ENCODE measurements at places on chromosomes 11 and 22.

GRCh38 chr22:41758231-41758630 is 42.2 kb upstream of the CCDC134 start:
- DNase-seq = no peak
- no peak overlapping the region for H3K27ac ChIP-seq
- H3K4me3 ChIP-seq = no peak overlapping the region
- no peaks in the 10 kb centered on the region for H3K36me3 ChIP-seq
- no peaks in the 10 kb centered on the region for H3K27me3 ChIP-seq

DNA sequence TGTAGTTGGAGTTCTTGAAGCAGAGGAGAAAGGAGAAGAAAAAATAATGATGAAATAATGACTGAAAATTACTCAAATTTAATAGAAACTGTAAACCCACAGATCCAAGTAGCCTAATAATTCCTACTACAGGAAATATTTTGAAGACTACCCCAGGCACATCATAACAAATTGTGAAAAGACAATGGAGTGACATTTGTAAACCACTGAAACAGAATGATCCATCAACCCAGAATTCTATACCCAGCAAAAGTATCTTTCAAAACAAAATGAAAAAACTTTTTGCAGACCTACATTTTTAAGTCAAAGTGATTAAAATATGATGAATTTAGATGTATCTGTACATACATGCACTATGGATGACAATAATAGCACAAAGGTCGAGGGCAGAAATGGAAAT is 194.6 kb downstream of the TMEM135 start:
- DNase-seq = no peak
- no peaks in the 10 kb centered on the region for H3K27me3 ChIP-seq
- H3K36me3 ChIP-seq = peaks cover 20% of the 10 kb centered on the region

- H3K27me3 ChIP-seq = peaks cover 20% of the 10 kb centered on the region
- peak; percentile 29 for DNase-seq
- no peak overlapping the region for H3K27ac ChIP-seq
- no peaks in the 10 kb centered on the region for H3K36me3 ChIP-seq
These were observed 34.7 kb upstream of the SEPTIN5 start for GRCh38 chr22:19679522-19680101.

GRCh38 chr22:19766511-19767426 is 6.2 kb downstream of the TBX1 start:
- peak overlapping the region; percentile 49 for H3K4me3 ChIP-seq
- peaks cover 34% of the 10 kb centered on the region for H3K27me3 ChIP-seq
- peak overlapping the region; percentile 73 for H3K27ac ChIP-seq
- DNase-seq = no peak

DNA sequence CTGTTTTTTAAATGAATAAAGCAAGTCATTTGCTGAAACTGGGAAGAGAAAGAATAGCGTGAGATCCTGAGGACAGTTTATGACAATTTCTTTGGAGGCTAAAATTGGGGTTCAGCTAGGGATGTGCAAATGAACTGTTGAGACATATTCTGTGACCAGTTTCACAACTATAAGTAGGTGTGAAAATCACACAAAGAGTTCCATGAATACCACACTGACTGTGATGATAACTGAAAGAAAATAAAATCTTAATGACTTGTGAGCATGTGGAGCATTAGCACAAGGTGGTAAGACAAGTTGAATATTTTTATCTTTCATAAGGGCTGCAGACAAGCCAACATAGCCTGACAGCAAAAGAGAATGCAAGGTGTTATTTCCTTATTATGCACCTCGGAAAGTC is 61.1 kb upstream of the PDGFD start:
- no peak for DNase-seq
- H3K4me3 ChIP-seq = no peak overlapping the region
- no peaks in the 10 kb centered on the region for H3K4me1 ChIP-seq
- H3K27ac ChIP-seq = no peak overlapping the region
- no peaks in the 10 kb centered on the region for H3K36me3 ChIP-seq

GRCh38 chr11:23336961-23337360 is 476.7 kb upstream of the CCDC179 start:
- no peak overlapping the region for H3K27ac ChIP-seq
- DNase-seq = no peak
- H3K36me3 ChIP-seq = no peaks in the 10 kb centered on the region
- no peaks in the 10 kb centered on the region for H3K27me3 ChIP-seq
- H3K4me1 ChIP-seq = no peaks in the 10 kb centered on the region

- no peak overlapping the region for H3K27ac ChIP-seq
- H3K4me1 ChIP-seq = peaks cover 21% of the 10 kb centered on the region
- H3K4me3 ChIP-seq = no peak overlapping the region
- no peaks in the 10 kb centered on the region for H3K27me3 ChIP-seq
- DNase-seq = no peak
These were observed 4.8 kb downstream of the GVQW3 start for GRCh38 chr11:76385903-76386302.

DNA sequence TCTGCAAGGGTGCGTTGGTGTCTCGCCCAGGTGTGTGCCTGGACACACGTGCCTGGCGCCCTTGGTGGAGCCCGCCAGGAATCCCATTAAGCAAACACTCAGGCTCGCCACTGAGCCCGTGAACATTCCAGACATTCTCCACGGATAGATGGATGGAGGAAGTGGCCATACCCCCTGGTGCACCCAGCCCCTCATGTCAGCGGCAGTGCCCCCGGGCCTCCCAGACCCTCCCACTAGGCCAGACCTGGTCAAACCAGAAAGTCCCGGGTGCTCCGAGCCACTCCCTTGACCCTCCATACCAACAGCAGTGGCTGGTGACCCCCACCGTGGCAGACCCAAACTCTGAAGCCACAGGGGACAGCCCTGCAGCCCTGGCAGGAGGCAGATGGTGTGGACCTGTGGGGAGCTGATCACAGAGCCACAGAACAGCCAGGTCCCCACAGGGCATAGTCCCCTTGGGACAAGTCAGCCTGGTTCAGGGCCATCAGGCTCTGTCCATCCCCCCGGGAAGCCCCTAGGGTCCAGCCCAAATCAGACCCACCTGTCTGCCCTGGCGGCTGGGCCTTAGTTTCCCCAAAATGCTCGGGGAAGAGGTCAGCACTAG is 1.9 kb downstream of the EPS8L2 start:
- peaks cover 2% of the 10 kb centered on the region for H3K36me3 ChIP-seq
- H3K4me3 ChIP-seq = peak overlapping the region; percentile 11
- no peak for DNase-seq
- H3K4me1 ChIP-seq = peaks cover 19% of the 10 kb centered on the region
- peaks cover 19% of the 10 kb centered on the region for H3K27me3 ChIP-seq

All from memory B cell (primary cell).